Activated CD4-positive, alpha-beta memory T cell treated with anti-CD3 and anti-CD28 coated beads for 36 hours (primary cell): ENCODE measurements at places on chromosomes 2 and 18. TPM values are rescaled to one million over a fixed set of nuclear protein-coding genes. Genes with fewer than 3 reads are reported as not detected.
A peak's percentile ranks its signal among the peaks of the same experiment; 100 is the strongest.

DNA sequence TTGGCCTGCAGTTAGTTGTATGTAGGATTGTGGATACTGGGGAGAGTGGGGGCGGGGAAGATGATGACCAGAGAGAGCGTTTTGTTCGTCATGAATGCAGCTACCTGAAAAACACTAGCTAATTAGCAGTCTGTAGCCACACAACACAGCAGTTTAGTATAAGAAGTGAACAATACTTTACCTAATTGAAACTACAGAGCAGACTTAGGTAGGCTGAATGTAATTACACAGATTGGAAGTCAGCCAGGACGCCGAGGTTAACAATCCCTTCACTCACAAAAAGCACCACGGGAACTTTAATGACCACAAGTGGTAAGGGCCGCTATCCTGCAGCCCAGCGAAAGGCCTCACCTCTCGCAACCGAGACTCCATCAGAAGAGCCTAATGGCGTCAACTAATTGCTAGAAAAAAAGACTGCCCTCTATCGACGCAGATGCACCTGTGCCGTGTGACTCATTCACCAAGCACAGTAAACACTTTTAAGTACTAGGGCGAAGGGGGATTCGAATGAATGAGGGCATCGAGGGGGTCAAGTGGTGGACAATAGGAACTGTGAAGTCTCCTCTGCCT, 591.0 kb downstream of the ARHGAP15 start:
- no peak overlapping the region for H3K4me3 ChIP-seq
- H3K27ac ChIP-seq = no peak overlapping the region
- no peak for DNase-seq
- peaks cover 24% of the 10 kb centered on the region for H3K36me3 ChIP-seq

GRCh38 chr2:138760676-138761075, 19.5 kb downstream of the NXPH2 start:
- no peak overlapping the region for H3K27ac ChIP-seq
- H3K4me3 ChIP-seq = no peak overlapping the region
- no peaks in the 10 kb centered on the region for H3K36me3 ChIP-seq
- peaks cover 4% of the 10 kb centered on the region for H3K27me3 ChIP-seq

GRCh38 chr2:21004181-21004572, 39.7 kb downstream of the APOB start:
- H3K27me3 ChIP-seq = peaks cover 8% of the 10 kb centered on the region
- no peak overlapping the region for H3K27ac ChIP-seq
- no peak for DNase-seq

- DNase-seq = no peak
- peaks cover 2% of the 10 kb centered on the region for H3K27me3 ChIP-seq
- H3K36me3 ChIP-seq = peaks cover 10% of the 10 kb centered on the region
Measured at GRCh38 chr2:216104691-216105090, 4.5 kb upstream of the XRCC5 start.

DNA sequence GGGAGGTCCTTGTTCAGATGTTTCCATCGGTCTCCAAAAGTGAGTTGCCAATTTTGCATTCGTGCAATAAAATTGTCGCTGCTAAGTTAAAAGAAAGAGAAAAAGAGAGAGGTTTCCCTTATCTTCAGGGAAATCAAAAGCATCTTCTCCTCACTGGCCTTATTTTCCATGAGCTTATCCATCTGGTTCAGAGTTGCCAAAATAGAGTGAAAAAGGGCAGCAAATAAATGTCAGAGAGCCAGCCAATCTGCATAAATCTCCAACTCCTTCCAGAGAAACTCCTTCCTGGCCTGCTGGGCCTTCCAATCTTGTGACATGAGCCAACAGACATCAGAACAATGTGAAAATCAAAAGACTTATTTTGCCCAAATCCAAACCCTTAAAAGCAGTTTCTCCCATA, 28.4 kb downstream of the PAX3 start:
- H3K27ac ChIP-seq = no peak overlapping the region
- DNase-seq = no peak
- H3K27me3 ChIP-seq = peaks cover 4% of the 10 kb centered on the region
- no peaks in the 10 kb centered on the region for H3K4me1 ChIP-seq

GRCh38 chr18:11861583-11862288, 10.5 kb downstream of the CHMP1B start:
- no peak overlapping the region for H3K4me3 ChIP-seq
- H3K27ac ChIP-seq = no peak overlapping the region
- H3K4me1 ChIP-seq = peaks cover 3% of the 10 kb centered on the region
- DNase-seq = no peak
- no peaks in the 10 kb centered on the region for H3K36me3 ChIP-seq
- H3K27me3 ChIP-seq = peaks cover 5% of the 10 kb centered on the region

GRCh38 chr2:118097657-118098056, 9.4 kb downstream of the INSIG2 start:
- no peak for DNase-seq
- H3K27me3 ChIP-seq = no peaks in the 10 kb centered on the region
- peaks cover 32% of the 10 kb centered on the region for H3K4me1 ChIP-seq
- no peak overlapping the region for H3K27ac ChIP-seq
- H3K4me3 ChIP-seq = no peak overlapping the region

- no peak for DNase-seq
- H3K4me3 ChIP-seq = no peak overlapping the region
- no peaks in the 10 kb centered on the region for H3K27me3 ChIP-seq
Measured at GRCh38 chr2:150041722-150042425, 445.6 kb downstream of the RND3 start.

DNA sequence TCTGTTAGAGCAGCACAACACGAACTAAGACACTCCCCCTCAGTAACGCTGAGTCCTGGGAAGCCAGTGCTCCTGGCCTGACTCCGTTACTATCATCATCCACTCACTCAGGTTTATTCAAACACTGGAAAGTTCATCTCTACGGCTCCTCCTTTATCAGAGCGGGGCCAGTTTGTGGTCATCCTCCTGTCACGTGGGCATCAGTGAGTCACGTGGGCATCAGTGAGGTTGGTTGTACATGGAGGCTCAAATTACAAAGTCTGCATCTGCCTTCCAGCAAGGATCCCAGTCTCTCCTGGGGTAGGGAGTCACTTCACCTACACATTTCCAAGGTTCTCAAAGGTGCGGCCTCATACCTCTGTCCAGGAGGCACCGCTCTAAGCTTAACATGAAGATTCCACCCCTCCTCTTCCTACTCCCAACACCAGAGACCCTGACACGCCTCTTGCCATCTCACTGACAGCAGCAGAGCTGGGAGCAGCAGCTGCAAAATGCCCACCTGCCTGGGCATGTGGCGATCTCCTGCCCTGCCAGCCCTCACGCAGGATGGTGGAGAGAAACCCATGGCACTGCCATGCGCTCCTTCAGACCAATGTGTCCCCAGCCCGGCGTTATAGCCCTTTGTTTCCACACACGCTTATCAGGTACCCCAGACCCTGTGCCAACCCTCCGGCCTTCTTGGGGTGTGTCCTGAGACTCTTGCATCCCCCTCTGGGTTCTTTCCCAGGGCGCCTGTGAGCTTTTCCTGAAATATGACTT, 99.2 kb upstream of the PTPRM start:
- no peaks in the 10 kb centered on the region for H3K36me3 ChIP-seq
- no peak for DNase-seq
- no peak overlapping the region for H3K27ac ChIP-seq
- no peak overlapping the region for H3K4me3 ChIP-seq

DNA sequence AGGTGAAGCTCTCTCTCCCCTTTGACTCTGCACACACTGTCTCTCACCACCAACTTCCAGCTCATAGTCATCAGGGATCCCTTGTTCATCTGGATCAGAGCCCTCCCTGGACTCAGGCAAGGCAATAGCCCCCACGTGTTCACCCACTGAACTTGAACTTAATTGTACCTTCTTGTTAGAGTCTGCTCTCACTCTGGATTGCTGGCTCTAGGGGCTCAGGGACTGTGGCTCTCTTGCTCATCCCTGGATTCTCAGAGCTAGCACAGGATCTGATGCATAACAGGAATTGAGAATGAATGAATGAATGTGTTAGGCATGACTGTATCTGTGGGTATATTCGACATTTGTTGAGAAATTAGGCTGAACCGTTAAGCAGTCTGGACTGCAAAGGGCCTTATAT, 16.7 kb upstream of the ASAP2 start:
- no peak for DNase-seq
- no peaks in the 10 kb centered on the region for H3K4me1 ChIP-seq
- H3K4me3 ChIP-seq = no peak overlapping the region
- H3K27me3 ChIP-seq = peaks cover 2% of the 10 kb centered on the region

DNA sequence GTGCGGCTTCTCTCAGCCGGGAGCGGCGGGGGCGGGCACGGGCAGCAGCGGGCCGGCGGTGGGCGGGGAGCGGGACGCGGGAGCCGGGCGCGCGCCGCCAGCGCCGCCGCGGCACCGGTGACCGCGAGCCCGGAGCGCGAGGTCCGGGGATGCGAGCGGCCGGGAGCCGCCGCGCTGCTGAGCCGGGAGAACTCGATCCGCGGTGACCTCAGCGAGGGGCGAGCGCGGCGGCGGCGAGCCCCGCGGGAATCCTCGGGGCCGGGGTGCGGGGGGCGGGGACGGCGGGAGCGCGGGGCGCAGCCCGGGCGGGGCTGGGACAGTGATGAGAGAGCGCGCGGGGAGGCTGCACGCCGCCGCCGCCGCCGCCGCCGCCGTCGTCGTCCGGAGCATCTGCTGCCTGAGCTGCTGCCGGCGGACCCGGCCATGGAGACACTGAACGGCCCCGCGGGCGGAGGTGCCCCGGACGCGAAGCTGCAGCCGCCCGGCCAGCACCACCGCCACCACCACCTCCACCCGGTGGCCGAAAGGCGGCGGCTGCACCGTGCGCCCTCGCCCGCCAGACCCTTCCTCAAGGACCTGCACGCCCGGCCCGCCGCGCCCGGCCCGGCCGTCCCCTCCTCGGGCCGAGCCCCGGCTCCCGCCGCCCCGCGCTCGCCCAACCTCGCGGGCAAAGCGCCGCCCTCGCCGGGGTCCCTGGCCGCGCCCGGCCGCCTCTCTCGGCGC, at the start of gene MTCL1:
Gene MTCL1, plus strand, starts transcription at position 319 of the 723 bp plus-strand sequence. Its CDS starts 105 bp downstream, at position 424.
- DNase-seq = peak; percentile 25
- peaks cover 2% of the 10 kb centered on the region for H3K36me3 ChIP-seq
- H3K4me3 ChIP-seq = peak within 1 kb of the TSS; percentile 84

DNA sequence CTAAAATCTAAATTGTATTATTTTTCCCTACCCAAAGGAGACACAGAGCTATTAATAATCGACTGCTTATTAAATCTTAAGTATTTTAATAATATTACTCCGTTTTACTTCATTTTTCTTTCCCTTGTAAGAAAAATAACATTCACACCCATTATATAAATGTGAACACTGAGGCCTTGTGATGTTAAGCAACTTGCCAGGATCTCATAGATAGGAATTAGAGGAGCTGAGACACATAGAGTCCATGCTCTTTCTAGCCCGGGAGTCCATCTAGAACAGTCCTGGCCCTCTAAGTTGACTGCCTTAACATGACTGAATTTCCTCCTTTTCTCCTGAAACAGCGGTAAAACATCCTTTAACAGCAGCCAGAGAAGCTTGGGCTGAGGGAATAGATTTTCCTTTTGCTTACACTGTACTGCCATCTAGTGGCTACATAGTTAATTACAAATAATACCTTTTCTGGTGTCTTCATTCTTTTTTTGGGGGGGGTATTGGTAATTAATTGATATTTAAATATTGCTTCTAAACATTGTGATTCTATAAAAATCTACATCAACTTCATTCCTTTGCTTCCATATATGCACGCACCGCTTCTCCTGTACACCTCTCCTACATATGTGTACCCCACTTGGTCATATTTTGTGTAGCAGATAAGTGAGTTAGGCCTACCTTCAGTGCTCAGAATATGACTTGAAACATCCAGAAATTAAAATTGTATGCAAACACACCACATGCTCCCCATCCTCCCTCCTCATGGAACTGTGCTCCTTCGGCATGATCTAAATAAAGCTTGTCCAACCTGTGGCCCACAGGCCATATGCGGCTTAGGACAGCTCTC, 125.8 kb upstream of the HNMT start:
- H3K27ac ChIP-seq = no peak overlapping the region
- no peaks in the 10 kb centered on the region for H3K36me3 ChIP-seq
- no peak for DNase-seq

- H3K27ac ChIP-seq = no peak overlapping the region
- no peaks in the 10 kb centered on the region for H3K27me3 ChIP-seq
- no peaks in the 10 kb centered on the region for H3K4me1 ChIP-seq
- DNase-seq = no peak
- no peaks in the 10 kb centered on the region for H3K36me3 ChIP-seq
Measured at GRCh38 chr2:194706179-194706578, 950.8 kb upstream of the SLC39A10 start.

GRCh38 chr2:207133820-207134519, 31.8 kb downstream of the KLF7 start:
- no peak overlapping the region for H3K4me3 ChIP-seq
- H3K27ac ChIP-seq = no peak overlapping the region
- H3K36me3 ChIP-seq = peaks cover 9% of the 10 kb centered on the region
- H3K4me1 ChIP-seq = peaks cover 76% of the 10 kb centered on the region

DNA sequence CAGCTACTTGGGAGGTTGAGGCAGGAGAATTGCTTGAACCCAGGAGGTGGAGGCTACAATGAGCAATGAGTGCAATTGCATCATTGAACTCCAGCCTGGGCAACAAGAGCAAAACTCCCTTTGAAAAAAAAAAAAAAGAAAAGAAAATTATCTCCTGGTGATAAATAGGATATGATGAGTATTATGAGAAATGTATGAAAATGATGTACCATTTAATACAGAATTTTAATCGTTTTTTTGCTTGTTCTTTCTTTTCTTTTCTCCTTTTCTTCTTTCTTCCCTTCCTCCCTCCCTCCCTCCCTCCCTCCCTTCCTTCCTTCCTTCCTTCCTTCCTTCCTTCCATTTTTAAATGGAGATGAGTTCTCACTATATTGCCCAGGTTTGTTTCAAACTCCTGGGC, 40.4 kb downstream of the TTC27 start:
- H3K36me3 ChIP-seq = peaks cover 16% of the 10 kb centered on the region
- no peak overlapping the region for H3K4me3 ChIP-seq
- no peak overlapping the region for H3K27ac ChIP-seq
- no peak for DNase-seq
- no peaks in the 10 kb centered on the region for H3K27me3 ChIP-seq
- no peaks in the 10 kb centered on the region for H3K4me1 ChIP-seq

DNA sequence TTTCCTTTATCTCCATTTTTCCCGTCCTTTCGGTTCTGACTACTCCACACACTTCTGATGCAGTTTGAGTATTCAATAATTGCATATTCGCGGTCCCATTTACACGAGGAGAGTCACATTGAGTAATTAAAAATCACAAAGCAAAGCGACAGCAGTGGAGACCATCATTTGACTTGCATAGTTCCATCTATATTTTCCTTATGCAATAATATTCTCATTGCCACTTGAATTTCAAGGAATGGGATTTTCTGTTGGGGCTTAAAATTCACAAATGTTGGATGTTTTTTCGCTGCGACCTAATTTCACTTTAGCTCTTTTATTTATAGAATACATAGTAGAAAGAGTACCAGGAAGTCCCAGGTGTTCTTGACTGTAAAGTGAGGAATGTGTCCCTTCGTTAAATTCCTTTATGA, 186.8 kb downstream of the ZEB2 start:
- peak overlapping the region; percentile 78 for H3K4me3 ChIP-seq
- peak overlapping the region; percentile 75 for H3K27ac ChIP-seq
- DNase-seq = no peak
- H3K4me1 ChIP-seq = peaks cover 33% of the 10 kb centered on the region

GRCh38 chr2:48268671-48269070, 261.3 kb upstream of the STON1 start:
- no peak overlapping the region for H3K27ac ChIP-seq
- no peak overlapping the region for H3K4me3 ChIP-seq
- DNase-seq = no peak
- peaks cover 1% of the 10 kb centered on the region for H3K27me3 ChIP-seq
- peaks cover 4% of the 10 kb centered on the region for H3K4me1 ChIP-seq

AKAIN1 gene
- total RNA-seq = not detected

VIT gene
- total RNA-seq = not detected

KYNU gene
- total RNA-seq = not detected

ERLEC1 gene
- 27.0 TPM for total RNA-seq

TGFBRAP1 gene
- 16.8 TPM for total RNA-seq

CNNM4 gene
- total RNA-seq = 8.2 TPM
